NCI-H748 treated with DMSO at 0.1 percent for 48 hours (cell line): ENCODE measurements at places on chromosomes 7 and 10.

- DNase-seq: no peak
Measured at GRCh38 chr7:132083126-132083525, 493.1 kb downstream of the PLXNA4 start.

DNA sequence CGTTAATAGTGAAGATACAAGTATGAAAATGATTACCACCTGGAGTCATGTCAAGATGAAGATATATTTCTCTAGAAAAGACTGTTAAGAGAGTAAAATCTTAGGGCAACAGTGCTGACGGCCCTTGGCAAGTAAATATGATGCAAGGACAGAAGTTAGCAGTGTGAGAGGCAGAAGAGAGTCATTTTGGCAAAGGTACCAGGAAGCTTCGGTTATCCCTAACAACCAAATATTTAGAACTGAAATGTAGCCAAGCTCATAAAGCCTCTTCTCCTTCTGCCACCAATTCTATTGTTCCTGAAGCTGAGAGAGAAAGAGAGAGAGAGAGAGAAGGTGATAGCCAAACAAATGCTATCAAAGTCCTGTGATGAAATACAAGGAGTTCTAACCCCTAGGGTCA lies 109.6 kb downstream of the MACC1 start:
- no peak for DNase-seq

- no peak for DNase-seq
Measured at GRCh38 chr7:140390466-140391190, 7.7 kb downstream of the SLC37A3 start.

GRCh38 chr7:27095050-27095896 lies 527 bp downstream of the HOXA1 start:
- no peak for DNase-seq

- no peak for DNase-seq
Measured at GRCh38 chr10:93061594-93062513, 1.3 kb downstream of the CYP26C1 start.

- DNase-seq: no peak
Measured at GRCh38 chr10:130202984-130203621, 66.9 kb downstream of the GLRX3 start.
